ENCODE measurements at places on chromosomes 13 and 19. TPM values are rescaled to one million over a fixed set of nuclear protein-coding genes. Genes with fewer than 3 reads are reported as not detected.

DNA sequence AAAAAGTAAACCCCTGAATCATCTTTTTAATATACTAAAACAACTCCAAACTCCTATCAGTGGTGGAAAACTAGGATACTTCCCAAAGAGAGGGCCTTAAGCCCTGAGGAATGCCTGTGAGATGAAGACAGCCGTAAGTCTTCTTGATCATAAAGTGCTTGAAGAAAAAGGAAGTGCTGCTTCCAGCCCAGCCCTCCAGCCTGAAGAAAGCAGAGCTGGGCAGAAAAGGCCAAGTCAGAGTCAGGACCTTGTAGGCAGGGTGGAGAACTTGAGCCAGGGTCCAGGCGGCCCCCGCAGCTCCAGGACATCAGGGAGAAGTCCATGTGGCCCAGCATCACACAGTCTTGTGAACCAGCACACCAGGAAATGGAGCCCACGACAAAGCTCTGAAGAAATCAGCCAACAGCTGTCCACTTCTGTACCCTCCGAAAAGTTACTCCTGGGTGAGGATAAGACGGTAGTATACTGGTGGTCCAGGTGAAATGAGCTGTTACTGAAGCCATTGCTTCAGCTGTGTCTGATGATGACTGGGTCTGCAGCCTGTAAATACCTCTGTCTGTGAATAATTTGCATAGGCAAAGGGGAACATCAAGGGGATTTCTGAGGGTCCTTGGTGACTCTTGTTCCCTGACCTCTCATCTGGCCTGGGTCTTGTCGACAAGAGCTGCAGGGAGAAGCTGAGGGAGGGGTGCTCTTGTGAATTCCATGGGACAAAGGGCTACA, 18.7 kb upstream of the CRYL1 start:
- H3K4me3 ChIP-seq, result no peak overlapping the region
- no peaks in the 10 kb centered on the region for H3K27me3 ChIP-seq
- H3K36me3 ChIP-seq, result no peaks in the 10 kb centered on the region
- H3K27ac ChIP-seq, result no peak overlapping the region
- no peak for DNase-seq
- H3K4me1 ChIP-seq, result no peaks in the 10 kb centered on the region

JAK3 gene
- total RNA-seq, result 4.2 TPM

CPB2 gene
- not detected for total RNA-seq

DNA sequence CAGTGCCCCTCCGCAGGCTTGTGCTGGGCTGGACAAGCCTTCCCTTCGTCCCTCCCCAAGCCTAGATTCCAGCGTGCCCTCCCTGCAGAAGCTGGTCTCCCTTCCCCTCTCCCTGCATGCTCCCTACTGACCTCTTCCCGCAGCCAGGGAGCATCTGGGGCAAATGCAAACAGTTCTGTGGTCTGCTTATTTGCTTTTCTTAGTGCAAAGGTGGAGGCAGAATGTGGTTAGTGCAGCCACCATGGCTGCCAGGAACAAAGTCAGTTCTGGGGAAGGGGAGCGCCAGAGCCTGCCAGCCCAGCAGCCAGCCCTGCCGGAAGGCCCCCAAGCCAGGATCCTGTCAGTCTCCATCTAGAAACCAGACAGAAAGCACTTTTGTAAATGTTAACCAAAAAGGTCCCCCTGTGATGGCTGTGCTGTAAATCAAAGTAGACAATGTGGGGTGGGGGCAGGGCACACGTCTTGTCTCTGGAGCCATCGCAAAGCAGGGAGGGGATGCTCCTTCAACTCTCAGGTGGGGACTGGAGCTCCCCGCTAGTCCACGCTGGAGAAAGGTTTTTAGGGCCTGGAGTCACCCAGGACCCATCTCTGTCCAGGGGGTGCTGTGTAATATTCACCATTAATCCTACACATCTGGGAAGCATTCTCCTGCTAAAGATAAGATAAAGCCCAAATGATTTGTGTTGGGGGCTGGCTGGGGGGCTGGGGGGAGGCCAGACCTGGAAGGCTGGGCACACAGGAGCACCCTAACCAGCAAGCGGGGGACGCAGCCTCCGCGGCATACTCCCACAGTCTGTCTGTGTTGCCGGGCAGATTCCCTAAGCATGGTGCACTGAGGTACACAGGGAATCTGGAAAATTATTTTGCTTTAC, 30.9 kb downstream of the SERP2 start:
- no peaks in the 10 kb centered on the region for H3K27me3 ChIP-seq
- no peaks in the 10 kb centered on the region for H3K36me3 ChIP-seq
- H3K4me3 ChIP-seq, result peak overlapping the region; percentile 41

DNA sequence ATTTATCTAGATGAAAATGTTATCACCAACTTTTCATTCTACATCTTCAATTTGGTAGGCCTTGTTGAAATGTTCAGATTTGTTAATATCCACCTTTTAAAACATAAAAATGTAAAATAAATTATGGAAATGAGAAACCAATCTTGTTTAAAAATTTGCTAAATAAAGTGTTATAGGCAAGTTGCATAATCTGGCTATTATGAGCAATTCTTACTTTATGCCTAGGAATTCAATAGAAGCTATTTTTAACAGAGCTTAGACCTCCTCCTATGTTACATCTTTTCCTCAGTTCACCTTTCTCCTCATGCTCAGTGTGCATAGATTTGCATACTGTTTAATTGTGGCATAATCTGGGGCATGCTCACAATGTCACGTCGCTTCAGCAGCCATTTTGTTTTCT, 87.9 kb upstream of the POSTN start:
- H3K27me3 ChIP-seq, result no peaks in the 10 kb centered on the region
- H3K36me3 ChIP-seq, result no peaks in the 10 kb centered on the region
- H3K27ac ChIP-seq, result no peak overlapping the region
- H3K4me3 ChIP-seq, result no peak overlapping the region

- peak; percentile 57 for DNase-seq
- no peaks in the 10 kb centered on the region for H3K36me3 ChIP-seq
- peaks cover 13% of the 10 kb centered on the region for H3K4me1 ChIP-seq
- H3K4me3 ChIP-seq, result no peak overlapping the region
- H3K27ac ChIP-seq, result peak overlapping the region; percentile 73
Observed at GRCh38 chr19:49570997-49571676, 9.2 kb downstream of the NOSIP start.

GRCh38 chr19:38183251-38183897, 40.6 kb downstream of the DPF1 start:
- peaks cover 12% of the 10 kb centered on the region for H3K4me1 ChIP-seq
- H3K4me3 ChIP-seq, result peak overlapping the region; percentile 80
- no peak overlapping the region for H3K27ac ChIP-seq
- no peaks in the 10 kb centered on the region for H3K27me3 ChIP-seq
- DNase-seq, result peak; percentile 89

DNA sequence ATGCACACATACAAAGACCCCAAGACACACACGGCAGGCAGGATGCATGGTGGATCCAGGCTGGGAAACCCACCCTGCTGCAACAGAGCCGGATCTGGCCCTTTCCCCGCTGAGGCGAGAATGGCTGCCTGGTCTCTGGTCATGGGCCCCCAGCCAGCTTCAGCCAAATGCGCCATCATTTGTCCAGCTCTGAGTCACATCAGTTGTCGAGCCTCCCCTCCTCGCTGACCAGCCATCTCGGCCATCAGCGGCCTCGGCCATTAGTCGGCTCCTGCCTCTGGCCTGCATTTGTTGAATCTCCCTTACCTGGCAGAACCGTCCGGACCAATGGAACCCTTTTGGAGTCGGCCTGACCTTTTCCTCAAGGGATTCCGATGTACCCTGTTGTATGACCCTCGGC, 38.5 kb upstream of the POU2F2 start:
- peaks cover 10% of the 10 kb centered on the region for H3K4me1 ChIP-seq
- H3K36me3 ChIP-seq, result no peaks in the 10 kb centered on the region
- H3K27ac ChIP-seq, result no peak overlapping the region
- no peak overlapping the region for H3K4me3 ChIP-seq
- H3K27me3 ChIP-seq, result peaks cover 31% of the 10 kb centered on the region
- DNase-seq, result no peak

SKA3 gene
- 65.9 TPM for total RNA-seq

GRCh38 chr13:23626700-23627099, 56.5 kb downstream of the TNFRSF19 start:
- DNase-seq, result no peak
- H3K36me3 ChIP-seq, result no peaks in the 10 kb centered on the region
- no peak overlapping the region for H3K4me3 ChIP-seq

- H3K27ac ChIP-seq, result no peak overlapping the region
- H3K4me3 ChIP-seq, result no peak overlapping the region
- H3K4me1 ChIP-seq, result peaks cover 18% of the 10 kb centered on the region
- H3K27me3 ChIP-seq, result no peaks in the 10 kb centered on the region
- DNase-seq, result peak; percentile 27
Observed at GRCh38 chr13:93814658-93815057, 588.1 kb downstream of the GPC6 start.

DNA sequence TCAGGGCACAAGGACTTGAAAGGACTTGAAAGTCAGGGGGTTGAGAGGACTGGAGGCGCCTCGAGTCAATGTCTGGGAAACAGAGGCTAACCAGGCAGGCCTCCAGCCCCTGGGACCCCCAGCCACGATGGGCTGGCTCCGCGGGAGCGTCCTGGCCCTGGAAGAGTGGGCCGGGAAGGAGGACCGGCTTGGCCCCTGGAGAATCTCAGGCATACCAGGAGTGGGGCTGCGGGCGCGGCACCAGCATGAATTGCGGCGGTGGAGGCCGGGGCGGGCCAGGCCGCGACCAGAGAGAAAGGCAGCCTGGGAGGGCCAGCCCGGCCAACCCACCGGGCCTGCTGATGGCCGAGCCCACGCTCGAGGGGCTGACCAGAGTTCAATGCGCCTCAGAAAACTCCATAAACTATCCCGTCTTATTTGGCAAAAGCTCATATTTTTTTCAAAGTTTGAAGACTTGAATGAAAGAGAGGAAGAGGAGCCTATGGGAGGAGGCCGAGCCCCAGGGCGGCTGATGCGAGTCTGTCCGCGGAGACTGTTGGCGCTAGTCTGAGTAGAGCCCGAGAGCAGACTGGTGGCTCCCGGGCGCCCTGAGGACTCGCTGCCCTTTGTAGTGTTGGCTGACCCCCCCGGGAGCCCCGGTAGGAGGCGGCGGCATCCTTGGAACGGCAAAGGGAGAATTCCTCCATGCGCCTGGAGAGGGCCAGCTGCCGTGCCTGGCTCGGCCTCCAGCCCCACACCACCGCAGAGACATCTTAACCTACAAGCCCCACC, 68.0 kb downstream of the MLLT1 start:
- H3K4me3 ChIP-seq, result no peak overlapping the region
- no peak overlapping the region for H3K27ac ChIP-seq
- no peaks in the 10 kb centered on the region for H3K36me3 ChIP-seq
- DNase-seq, result no peak
- H3K4me1 ChIP-seq, result no peaks in the 10 kb centered on the region
- H3K27me3 ChIP-seq, result no peaks in the 10 kb centered on the region

- no peaks in the 10 kb centered on the region for H3K27me3 ChIP-seq
- no peaks in the 10 kb centered on the region for H3K36me3 ChIP-seq
- H3K27ac ChIP-seq, result no peak overlapping the region
- H3K4me1 ChIP-seq, result peaks cover 7% of the 10 kb centered on the region
- no peak overlapping the region for H3K4me3 ChIP-seq
Observed at GRCh38 chr13:46587807-46588418, 34.9 kb downstream of the LRCH1 start.

ZNF66 gene
- 67.3 TPM for total RNA-seq

VSTM2B gene
- total RNA-seq, result 0.54 TPM

DNA sequence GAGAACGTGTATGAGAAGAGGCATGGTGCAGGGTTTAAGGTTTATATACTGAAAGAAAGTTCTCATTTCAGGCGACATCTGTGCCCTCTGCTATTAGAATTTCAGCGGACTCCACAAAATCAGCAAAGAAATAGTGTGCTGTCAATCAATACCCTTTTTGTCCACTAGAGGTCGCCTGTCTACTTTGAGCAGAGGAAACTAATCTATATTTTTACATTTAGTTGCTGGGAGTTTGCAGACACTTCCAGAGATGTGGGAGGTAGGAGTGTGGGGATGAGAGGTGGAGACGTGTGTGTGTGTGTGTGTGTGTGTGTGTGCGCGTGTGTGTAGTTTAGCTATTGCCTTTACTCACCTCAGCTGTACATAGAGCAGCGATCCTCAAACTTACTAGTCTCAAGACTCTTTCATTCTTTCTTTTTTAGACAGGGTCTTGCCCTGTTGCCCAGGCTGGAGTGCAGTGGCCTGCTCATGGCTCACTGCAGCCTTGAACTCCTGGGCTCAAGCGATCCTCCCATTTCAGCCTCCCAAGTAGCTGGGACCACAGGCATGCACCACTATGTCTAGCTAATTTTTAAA, 9.7 kb downstream of the INAFM1 start:
- no peak overlapping the region for H3K27ac ChIP-seq
- DNase-seq, result peak; percentile 83
- H3K4me1 ChIP-seq, result no peaks in the 10 kb centered on the region
- no peaks in the 10 kb centered on the region for H3K36me3 ChIP-seq

GIPR gene
- total RNA-seq, result 0.19 TPM

PROZ gene
- total RNA-seq, result not detected

DNA sequence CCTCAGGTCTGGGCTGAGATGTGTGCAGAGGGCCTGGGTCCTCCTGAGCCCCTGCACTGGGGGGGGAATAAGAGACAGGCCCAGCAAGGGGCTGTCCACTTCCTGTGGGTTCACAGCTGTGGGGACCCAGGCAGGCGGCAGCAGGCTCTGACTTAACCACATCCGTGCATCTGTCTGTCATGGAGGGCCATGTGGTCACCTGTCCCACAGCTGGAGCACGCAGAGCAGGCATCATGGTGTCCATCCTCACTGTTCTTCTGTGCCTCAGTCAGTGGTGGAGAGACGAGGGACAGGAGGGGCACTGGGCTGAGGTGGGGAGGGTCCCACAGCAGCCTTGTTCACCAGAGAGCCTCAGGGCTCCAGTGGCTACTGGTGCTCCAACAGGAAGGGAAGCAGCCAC, 16.3 kb upstream of the KIR3DL3 start:
- H3K27ac ChIP-seq, result no peak overlapping the region
- DNase-seq, result no peak
- no peak overlapping the region for H3K4me3 ChIP-seq
- no peaks in the 10 kb centered on the region for H3K27me3 ChIP-seq

DNA sequence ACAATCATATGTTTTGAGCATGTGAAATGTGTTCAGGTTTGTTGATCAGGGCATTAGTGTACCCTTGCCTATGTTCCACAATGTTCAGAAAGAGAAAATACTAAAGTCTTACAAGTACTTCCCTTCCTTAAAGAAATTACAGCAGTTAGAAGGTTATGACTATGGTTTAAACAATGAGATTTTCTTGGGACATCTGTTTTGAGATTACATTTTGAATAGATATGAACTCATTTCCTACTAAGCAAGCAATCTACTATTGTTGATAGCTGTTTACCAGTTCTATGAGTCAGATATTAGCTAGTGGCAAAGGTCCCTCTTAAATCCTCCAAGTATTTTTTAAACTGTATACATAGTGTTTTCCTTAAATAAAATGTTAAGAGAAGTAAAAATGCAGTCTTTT, 241.3 kb downstream of the DACH1 start:
- no peak overlapping the region for H3K4me3 ChIP-seq
- H3K36me3 ChIP-seq, result no peaks in the 10 kb centered on the region
- no peak overlapping the region for H3K27ac ChIP-seq
- H3K27me3 ChIP-seq, result no peaks in the 10 kb centered on the region
- no peak for DNase-seq

SPTBN4 gene
- total RNA-seq, result 2.3 TPM

TSSK6 gene
- 4.9 TPM for total RNA-seq

GRCh38 chr13:32125751-32126150, 94.2 kb downstream of the FRY start:
- DNase-seq, result no peak
- H3K27me3 ChIP-seq, result no peaks in the 10 kb centered on the region
- H3K27ac ChIP-seq, result no peak overlapping the region
- H3K4me3 ChIP-seq, result no peak overlapping the region
- no peaks in the 10 kb centered on the region for H3K4me1 ChIP-seq

Measured in GM23338 (cell line).